ENCODE measurements at places on chromosomes 6 and 20.
A peak's percentile ranks its signal among the peaks of the same experiment; 100 is the strongest.

DNA sequence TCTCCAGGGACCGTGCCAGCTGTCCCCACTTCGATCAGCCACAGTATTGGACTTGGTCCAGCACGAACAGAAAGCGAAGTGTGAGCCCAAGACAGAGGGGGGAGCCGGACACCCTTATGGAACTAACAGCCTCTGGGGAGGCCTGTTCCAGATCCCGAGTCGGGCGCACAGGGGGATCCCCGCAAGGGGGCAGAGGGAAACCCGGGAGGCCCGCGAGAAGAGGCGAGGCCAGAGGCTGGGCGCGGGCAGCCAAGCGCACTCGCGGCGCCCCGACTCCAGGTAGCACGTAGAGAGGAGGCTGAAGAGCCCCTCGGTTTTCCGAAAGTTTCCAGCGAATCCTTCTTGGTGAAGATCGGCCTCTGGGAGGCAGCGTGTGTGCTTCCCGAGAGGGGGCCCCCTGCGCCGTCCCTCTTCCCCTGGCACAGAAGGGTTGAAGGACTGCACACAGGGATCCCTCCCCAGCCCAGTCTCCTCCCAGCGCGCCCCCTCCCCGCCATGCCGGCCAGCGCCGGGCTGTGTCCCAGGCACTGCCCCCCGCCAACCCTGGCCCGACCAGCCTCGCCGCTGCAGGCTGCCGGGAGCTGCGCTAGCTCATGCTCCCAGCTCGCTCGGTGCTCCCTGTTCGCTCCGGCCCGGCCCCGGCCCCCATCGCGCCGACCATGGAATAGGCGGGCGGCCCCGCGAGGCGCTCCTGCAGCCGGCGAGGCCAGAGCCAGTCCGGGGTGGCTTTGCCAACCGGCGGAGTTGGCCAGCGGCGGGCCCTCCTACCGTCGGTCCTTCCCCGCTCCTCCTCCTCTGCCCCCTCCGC lies 577 bp upstream of the SLC24A3 start:
- DNase-seq, result no peak

DNA sequence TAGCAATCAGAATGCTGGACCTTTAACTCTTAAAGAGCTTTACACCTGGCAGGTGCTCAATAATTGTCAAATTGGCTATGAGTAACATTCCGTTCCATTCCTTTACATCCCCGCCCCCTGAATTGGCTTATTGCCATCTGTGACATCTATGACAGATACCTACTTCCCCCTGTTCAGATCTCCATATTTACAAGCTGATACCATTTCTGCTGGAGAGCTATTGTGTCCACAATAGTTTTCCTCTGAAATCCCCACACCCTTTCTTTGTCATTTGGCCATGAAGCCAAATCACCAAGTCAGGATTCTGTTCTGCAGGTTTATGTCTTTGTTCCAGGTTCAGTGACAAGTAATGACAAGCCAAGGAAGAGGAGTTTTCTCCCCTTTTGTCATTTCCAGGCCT lies 3.2 kb downstream of the CDH26 start:
- no peak for DNase-seq

DNA sequence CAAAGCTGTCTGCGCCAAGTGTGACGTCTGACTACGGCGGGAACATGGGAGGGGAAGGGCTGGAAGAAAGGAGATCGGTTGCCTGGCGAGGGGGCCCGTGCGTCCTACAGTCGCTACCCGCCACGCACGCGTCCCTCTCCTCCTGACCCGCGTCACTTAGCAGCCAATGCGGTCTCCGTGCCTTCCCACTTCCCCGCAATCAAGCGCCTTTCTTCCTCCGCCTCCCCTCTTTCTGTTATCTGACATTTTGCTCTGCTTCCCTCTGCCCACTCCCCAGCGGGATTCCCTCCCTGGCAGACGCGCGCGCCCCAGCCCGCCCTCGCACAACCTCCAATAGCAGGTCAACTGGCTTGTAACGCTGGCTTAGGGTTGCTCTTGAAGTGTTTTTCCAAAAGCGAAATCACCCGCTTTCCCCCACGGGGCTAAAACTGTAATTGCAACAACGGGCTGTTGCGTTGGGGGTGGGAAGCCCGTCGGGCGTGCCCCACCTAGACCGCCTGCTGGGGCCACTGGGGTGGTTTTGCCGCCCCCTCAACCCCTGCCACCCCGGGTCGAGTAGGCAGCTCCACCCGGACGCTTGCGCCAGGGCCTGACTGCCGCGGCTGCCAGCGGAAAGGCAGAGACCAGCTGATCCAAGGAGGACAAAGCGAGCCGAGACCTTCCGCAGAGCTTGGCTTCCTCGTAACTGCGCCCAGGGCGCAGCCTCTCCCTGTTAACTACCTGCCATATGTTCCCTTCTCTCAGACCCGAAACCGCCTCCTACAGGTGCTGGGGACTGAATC lies 6.2 kb upstream of the SOX4 start:
- peak; percentile 78 for DNase-seq

DNA sequence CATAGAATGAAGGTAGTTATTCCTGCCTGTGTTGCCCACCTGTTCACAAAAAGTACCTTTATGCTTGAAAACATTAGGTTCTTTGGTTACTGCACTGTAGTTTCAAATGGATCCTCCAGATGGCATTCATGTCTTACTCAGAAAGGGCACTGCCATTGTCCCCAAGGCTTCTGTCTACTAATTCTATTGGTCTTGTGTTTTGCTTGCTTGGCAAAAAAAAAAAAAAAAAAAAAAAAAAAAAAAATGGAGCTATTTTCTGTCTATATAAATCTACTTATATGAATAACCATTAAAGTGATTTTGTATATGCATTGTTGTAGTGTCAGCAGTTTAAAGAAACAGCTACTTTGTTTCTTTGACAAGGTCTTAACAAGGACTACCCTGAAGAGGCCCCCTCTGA lies 12.7 kb upstream of the EFHC1 start:
- DNase-seq, result peak; percentile 67

DNA sequence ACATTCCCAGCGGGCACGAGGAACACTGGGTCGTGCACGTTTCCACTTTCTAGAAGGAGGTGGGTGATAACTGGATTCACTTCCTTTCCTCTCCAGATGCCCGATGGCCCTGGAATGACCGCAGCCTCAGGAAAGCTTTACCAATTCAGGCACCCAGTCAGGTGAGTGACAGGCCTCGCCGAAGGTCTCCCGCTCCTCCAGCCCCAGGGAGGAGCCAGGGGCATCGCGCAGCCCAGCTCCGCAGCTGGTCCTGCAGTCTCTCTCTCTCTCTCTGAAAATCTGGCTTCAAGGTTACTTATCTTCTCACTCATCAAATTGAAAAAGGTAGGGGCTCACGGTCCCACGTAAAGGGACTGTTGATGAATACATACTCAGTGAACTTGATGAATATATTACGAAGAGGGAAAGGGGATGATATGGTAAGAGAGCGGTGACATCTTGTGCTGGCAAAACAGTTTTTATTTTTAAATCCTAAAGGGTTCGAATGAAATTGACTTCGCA lies 891 bp downstream of the RIPPLY2 start:
- no peak for DNase-seq

DNA sequence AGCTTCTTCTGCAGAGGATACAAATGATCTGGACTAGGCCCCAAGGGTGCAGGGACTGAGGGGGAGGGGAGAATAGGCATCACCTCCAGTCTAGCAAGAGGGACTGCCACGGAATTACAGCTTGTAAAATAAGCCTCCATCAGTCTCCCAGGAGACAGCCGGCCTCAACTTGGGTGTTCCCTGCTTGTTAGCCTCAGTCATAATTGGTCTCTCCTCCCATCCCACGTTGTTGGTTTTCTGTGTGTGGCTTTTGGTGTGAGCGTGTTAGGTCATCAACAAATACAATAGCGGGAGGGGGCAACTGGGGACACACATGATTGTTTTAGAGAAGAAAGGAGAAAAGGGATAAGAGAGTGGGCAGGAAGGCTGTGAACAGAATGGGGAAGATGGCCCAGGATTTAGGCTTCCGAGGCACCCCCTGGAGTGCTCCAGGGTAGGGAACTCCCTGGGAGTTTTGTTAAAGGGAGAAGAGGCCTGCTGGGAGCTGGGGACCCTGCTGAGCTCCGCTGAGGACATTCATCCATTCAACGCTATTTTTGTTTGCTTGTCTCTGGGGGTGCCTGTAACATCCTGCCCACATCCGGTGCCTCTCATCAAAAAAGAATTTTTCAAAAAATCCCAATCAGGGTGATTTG lies 9.2 kb downstream of the FOXA2 start:
- DNase-seq, result no peak

DNA sequence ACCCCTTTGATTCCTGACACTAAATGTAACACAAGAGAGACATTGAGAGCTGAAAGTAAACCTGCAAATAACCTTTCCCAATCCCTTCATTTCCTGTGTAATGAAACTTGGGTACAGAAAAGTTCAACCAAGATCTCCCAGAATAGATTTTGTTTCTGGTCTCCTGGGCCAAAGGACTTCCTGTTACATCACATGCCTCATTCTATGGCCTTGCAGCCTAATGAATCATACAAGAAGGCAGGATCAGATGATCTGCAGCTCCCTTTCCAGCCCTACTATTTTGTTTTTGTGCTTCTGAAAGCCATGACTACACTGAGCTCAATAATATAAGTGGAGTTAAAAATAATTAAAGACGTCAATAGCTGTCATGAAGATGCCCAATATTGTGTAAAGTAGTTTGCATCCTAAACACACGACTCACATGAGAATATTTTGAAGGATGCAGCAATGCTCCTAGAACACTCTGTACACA lies 73.4 kb upstream of the NOX3 start:
- DNase-seq, result no peak

DNA sequence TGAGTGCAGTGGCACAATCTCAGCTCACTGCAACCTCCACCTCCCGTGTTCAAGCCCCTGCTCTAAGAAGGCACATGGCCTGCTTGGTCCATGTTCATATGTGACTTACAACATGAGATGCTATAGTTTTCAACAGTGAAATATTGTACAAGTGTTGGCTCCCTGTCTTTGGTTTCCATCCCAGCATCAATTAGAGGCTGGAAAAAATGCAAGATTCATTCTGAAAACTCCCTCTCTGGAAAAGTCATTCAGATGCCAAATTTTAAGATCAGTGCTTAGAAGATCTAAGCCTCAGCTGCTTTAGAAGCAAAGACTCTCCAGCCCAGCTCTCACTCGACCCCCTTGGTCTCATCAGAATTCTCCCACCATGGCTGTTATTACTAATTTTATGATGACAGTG lies 398.9 kb downstream of the KIF16B start:
- DNase-seq, result no peak

DNA sequence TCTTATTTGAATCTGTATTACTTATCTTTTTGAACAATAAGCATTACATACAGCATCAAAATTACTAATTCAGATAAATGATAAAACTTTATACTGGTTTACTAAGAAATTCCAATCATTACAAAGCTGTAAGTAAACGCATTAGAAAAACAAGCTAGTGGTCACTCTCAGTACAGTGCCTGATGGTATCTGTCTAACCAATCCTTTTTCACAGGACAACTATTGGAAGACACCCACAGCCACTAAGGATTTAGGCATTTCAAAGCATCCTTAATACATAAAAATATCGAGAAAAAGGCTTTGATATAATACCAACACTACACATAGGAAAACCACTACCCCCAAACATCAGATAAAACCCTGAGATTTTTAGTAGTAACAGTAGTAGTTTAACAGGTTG lies 2.6 kb downstream of the CD164 start:
- DNase-seq, result no peak

DNA sequence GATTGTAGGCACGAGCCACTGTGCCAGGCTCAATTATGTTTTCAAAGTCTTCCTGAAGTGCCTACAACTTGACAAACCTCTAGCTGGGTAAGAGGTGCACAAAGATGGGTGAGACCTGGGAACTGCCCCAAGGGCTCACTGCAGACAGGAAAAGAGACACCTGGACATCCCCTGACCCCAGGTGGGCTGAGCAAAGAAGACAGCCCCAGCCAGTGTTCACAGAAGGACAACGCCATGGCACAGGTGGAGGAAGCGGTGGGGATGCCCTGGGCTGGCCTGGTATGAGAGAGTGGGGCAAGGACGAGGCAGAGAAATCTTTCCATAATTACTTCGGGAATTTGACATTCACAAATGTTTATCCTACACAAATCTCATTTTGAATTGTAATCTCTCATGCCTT lies 278.9 kb downstream of the SMOC2 start:
- no peak for DNase-seq

DNA sequence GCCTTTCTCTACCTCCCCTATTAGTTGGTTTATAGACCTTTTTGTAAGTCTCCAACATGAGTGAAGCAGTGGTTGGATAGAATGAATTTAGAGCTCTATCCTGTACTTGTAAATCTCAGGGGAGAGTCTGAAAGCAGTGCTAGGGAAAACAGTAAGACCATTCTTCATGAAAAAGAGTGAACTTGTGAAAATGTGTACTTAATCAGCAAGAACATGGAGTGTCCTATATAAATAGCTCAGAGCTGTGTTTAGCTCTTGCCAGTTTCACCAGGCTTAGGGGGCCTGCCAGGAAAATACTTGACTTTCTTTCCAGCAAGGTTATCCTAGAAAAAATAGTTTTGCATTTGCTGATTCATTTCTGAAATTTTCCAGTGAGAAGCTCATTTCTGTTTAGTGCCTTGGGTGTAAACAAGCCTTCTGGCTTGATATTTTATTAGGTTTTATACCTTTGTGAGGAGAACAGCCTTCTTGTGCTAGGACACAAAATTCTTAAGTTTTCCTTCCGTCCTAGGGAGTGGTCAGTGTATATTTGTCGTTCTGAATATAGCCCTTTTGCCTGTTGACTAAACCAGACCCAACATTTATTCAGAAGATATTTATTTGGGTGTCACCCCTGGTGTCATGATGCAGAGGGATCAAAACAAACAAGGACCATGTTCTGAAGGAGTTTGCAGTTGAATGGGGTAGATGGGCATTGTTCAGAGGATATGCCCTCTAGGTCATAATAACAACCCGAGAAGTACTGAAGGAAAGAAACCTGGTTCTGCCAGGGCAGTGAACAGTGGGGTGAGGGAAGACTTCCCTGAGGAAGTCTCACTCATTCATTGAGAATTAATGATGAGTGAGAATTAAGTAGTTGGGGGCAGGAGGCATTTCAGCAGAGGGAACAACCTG lies 7.6 kb downstream of the ARFGEF2 start:
- DNase-seq, result no peak

GRCh38 chr20:3924304-3925112 lies 35.3 kb downstream of the PANK2 start:
- DNase-seq, result no peak

DNA sequence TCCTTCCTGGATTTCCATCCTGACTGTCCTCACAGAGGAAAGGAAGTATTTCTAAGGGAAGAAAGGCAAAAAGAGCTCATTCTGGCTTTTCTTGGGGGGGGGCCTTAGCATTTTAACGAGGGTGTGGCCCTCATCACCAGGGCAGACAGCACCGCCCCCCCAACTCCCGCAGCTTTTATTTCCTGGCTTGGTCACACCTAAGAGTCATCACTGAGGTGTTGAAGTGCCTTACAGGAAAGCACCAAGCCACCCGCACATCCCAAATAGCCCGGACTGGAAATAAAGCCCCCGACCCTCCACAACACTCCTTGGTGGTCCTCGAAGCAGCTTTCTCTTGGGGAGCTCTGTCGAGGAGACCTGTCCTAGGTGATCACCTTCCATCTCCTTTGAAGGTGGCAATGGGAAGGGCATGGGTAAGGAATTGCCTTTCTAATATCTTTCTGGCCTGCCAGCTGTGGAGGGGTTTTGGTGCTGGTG lies 1.3 kb downstream of the PTK7 start:
- no peak for DNase-seq
